ENCODE measurements at places on chromosomes 1 and 21.

DNA sequence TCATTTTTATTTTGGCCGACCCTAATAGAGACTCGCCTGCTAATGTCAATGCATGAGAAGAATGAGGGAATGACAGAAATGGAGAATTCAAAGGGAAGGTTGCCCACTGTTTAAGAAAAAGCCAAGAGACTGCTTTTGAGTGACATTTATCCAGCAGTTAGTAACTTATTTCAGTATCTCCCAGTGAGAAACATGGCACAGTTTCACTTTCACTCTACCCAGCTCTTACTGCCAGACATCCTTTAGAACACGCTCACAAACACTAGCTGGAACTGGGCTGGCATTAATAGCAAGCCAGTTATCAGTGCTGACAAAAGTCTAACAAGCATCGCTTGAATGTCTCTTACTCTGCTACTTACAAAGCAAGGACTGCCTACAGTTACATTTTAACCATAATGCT lies 8.5 kb downstream of the GGPS1 start:
- no peak for DNase-seq

GRCh38 chr1:55089683-55090082 lies 50.3 kb downstream of the PCSK9 start:
- DNase-seq = no peak

GRCh38 chr1:198107091-198107501 lies 49.7 kb upstream of the NEK7 start:
- peak; percentile 57 for DNase-seq

- DNase-seq = no peak
These were observed 9.2 kb upstream of the EPHA2 start for GRCh38 chr1:16165073-16165364.

Measured in fibroblast of pulmonary artery (primary cell).